ENCODE measurements at places on chromosomes 6 and 20.

GRCh38 chr6:45200510-45200909 lies 127.6 kb upstream of the RUNX2 start:
- DNase-seq: no peak

GRCh38 chr6:41302638-41303037 lies 16.2 kb upstream of the TREM1 start:
- DNase-seq: no peak

DNA sequence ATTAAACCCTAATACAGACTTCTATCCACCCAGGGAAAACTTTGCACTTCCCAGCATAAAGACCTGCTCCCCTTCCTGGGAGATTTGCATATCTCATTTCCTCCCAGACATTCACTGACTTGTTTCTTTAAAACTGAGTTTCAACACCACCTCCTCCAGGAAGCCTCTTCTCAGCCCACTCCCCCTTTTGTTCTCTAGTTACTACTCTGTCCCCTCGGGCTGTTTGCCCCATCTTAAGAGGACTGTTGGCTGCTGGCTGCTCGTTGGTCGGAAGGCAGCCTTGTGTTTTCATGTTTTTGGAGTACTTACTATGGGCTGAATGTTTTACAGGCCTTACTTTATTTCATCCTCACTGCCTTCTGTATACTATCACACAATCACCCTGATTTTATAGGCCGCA lies 6.6 kb downstream of the ARHGAP40 start:
- DNase-seq: no peak

- no peak for DNase-seq
These were observed 455.1 kb downstream of the ADGRB3 start for GRCh38 chr6:69090132-69090531.

GRCh38 chr6:147035886-147036285 lies 168.3 kb upstream of the STXBP5 start:
- DNase-seq: no peak

- DNase-seq: no peak
These were observed 34.8 kb upstream of the MYB start for GRCh38 chr6:135146162-135146934.

DNA sequence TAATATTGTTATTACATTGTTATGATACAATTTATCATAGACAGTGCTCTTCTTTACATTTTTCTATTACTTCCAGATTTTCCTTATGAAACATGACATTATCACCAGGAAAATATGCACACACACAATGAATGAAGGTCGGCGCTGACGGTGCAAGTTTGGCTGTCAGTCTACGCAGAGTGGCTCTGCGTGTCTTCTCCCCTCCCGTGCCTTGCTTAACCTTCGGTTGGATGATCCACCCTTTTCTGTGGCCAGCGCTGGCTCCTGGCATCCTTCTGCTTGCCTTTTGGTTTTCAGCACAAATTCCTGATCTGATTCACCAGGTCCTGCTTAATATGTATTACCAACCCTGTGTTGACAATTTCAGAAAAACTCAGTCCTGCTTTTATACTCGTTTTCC lies 157.4 kb downstream of the TSHZ2 start:
- DNase-seq: no peak

DNA sequence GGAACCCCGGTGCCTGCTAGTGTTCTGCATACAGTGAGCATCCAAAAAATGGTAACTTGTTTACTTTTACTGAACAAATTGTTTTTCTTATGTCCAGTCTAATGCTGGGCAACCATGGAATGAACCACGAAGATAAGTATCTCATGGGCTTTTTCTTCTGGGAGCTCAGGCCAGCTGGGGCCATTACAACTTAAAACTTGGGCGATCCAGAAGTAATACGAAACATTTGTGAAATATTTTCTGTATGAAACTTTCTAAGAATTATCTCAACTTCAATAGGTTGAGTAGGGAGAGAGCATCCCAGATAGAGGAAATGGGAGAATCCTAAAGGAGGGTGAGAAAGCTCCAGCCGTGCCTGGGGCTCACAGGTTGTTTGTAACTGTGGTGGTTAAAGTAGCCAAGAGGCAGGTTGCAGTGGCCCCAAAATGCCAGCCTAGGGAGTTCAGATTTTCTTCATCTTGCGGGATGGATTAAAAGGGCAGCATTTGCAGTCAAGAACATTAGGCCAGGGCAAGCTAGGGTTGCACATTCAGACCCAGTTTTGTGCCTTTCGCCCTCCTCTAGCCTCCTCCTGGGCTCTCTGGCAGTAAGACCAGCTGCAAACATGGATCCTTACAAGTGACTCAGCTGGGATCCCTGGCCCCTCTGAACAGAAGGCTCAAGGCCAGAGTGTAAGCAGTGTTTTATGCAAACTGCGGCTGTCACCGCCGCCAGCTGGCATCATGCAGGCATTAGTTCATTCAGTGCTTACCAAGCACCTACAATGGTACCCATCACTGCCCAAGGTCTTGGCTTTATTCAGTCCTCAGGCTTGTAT lies 41.5 kb downstream of the ELMO2 start:
- no peak for DNase-seq

DNA sequence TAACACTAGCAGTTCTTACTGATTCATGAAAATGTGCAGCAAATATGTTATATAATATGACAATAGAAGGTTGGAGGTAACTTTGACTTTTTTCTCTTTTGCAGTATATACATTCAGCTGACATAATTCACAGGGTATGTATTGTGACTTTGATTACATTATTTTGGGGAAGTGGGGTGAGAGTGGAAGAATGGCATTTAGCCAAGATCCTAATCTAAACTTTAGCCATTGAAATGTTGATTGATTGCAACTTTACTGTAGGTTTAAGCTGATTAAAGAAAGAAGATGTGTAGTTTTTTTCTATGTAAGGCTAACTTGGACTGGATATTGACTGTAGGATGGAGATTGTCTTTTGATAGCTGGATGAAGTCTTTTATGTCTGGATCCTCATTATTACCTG lies 46.0 kb downstream of the MAPK14 start:
- no peak for DNase-seq

DNA sequence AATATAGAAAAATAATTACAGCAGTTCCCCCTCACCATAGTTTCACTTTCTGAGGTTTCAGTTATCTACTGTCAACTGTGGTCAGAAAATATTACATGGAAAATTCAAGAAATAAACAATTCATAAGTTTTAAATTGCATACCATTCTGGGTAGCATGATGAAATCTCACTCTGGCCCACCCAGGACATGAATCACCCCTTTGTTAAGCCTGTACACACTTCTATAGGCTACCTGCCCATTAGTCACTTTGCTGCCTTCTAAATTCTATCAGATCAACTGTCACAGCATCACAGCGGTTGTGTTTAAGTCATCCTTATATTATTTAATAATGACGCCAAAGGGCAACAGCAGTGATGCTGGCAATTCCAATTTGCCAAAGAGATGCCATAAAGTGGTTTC lies 140.3 kb upstream of the RUNX2 start:
- no peak for DNase-seq

DNA sequence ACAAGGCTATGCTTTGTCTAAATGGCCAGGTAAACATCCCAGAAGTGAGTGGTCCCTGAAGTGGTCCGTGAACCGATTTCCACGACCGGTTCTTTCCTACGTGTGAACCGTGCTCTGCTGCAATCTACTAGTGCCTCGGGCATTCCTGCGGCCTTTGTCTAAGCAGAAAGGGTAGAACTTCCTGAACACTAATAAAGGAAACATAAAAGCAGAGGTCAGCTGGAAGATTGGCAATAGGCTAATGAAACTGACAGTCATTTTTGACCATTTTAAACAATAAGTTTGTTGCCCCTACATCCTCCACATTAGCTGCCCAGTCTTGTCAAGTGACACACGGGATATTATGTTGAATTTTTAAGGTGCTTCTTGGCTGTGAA lies 410.0 kb downstream of the PLCB1 start:
- DNase-seq: no peak

DNA sequence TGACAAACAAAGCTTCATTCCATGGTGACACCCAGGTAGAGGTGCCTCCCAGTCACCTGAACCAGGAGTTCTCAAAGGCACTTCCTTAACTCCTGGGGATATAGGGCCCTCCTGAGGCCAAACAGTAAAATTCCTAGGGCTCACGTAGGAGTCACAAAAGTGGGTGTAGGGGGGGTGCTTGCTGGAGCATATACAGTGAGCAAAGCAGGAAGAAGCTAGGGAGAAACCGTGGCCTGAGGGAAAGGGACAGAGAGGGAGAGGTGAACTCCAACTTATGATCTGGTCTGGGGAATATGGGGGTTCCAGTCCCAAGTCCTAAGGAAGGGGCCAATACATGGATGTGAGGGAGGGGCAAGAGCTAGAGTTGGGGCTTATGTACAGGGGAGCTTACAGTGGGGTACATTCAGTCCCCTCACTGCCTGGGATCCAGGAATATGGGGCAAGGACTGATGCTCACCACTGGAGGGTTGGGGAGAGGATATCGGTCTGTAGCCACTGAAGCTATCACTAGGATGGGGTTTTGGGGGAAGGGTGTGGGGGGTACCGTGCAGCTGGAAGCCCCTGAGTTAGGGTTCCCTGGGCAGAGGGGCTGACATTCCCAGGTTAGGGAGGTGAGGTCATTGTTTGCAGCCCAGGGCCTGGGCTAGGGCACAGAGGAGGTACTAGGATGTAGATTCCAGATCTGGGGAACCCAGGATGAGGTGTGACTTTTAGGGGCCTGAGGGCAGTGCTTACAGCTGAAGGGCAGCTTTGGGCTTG lies 950 bp downstream of the PEDS1 start:
- no peak for DNase-seq

- no peak for DNase-seq
These were observed 283.2 kb upstream of the FOXQ1 start for GRCh38 chr6:1028723-1029122.

- DNase-seq: no peak
These were observed 347.0 kb downstream of the RNGTT start for GRCh38 chr6:88616380-88616779.

Data from stimulated activated CD4-positive, alpha-beta T cell treated with anti-CD3 and anti-CD28 coated beads, Interleukin-1b, Interleukin-23, amount 100 ng/mL, for 24 hours (primary cell).